NCI-H2081 treated with DMSO at 0.1 percent for 48 hours (cell line): ENCODE measurements at places on chromosomes 13 and 19.
A peak's percentile ranks its signal among the peaks of the same experiment; 100 is the strongest.

- DNase-seq: no peak
Measured at GRCh38 chr19:8454218-8454617, 9.4 kb downstream of the HNRNPM start.

DNA sequence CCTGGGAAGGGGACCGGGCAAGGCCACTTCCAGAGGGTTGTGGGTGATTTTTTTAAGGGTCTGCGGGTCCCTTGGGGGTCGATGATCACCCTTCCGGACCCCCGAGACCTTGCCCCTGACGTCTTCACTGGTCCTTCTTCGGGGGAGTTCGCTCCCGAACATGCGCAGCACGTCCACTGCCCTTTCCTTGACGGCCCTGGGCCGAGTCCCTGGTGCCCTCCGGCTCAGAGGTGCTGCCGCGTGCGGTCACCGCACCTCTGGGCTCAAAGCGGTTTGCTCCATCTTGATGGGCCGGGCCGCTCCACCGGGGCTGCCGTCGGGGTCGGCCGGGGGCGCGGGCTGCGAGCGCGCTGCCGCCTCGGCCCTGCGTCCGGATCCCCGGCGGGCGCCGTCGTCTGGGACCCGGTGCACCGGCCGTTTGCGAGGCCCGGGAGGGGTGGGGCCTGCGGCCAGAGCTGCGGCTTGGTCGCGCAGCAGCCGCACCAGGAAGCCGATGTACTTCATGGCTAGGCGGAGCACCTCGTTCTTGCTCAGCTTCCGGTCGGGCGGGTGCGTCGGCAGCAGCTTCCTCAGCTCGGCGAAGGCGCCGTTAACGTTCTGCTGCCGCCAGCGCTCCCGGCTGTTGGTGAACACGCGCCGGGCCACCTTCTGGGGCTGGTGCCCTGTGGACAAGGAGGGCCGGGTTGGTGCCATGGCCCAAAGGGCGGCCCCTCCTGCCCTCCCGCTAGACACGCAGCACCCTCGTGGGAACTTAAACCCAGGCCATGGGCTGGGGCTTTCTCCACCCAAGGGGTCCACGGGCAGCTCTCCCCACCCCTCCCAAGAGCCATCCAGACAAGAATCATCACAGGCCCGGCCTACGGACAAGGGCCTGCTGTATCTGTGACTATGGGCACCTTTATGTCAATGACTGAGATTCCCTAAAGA, 3.3 kb downstream of the LYL1 start:
- DNase-seq: no peak

DNA sequence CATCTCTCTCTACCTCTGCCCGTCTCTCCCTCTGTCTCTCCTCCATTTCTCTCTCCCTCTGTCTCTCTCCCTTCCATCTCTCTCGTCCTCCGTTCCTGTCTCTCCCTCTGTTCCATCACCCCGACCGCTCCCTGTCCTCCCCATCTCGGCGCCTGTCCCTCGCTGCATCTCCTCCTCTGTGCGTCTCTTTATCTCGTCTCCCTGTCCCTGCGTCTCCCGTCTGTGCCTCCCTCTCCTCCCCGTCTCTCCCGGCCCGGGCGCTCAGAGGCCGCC, 4.6 kb downstream of the GRIN2D start:
- DNase-seq: no peak

DNA sequence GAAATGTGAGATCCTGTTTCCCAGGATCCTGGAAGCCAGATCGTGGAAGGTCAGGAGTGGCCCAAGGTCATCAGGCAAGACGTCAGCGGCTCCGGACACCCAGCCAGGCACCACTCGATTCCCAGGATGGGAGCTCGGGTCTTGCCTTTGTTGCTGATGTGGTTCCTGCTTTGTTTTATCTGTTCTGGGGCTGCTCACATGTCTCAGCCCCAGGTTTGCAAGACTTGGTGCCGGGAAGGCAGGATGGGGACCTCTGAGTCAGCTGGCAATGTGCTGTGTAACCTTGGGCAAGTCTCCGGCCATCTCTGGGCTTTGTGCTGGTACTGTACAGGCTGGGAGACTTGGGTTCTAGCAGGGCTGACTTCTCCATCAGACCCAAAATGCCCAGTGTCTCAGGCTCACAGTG, 1.4 kb upstream of the FCHO1 start:
- no peak for DNase-seq

GRCh38 chr13:30792285-30793000, 57.1 kb downstream of the ALOX5AP start:
- no peak for DNase-seq

DNA sequence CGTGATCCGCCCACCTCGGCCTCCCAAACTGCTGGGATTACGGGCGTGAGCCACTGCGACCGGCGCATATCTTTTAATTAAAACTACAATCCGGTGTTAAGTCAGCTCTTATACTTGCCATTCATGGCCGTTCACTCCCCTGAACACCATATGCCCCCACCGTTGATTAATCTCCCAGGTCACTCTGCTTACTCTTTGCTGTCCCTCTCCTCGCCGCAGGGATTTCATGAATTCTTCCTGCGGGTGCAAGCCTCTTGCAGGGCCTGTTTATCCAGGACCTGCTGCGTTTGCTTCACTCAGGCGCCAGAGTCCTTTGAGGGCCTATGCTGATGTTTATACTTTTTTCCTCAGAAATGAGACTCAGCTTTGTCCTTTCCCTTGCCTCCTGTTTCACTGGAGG, 996 bp downstream of the ERVV-2 start:
- DNase-seq: no peak

GRCh38 chr19:47509170-47509847, 5.6 kb downstream of the NAPA start:
- no peak for DNase-seq

- DNase-seq: no peak
Measured at GRCh38 chr13:99014522-99014921, 36.7 kb upstream of the DOCK9 start.

DNA sequence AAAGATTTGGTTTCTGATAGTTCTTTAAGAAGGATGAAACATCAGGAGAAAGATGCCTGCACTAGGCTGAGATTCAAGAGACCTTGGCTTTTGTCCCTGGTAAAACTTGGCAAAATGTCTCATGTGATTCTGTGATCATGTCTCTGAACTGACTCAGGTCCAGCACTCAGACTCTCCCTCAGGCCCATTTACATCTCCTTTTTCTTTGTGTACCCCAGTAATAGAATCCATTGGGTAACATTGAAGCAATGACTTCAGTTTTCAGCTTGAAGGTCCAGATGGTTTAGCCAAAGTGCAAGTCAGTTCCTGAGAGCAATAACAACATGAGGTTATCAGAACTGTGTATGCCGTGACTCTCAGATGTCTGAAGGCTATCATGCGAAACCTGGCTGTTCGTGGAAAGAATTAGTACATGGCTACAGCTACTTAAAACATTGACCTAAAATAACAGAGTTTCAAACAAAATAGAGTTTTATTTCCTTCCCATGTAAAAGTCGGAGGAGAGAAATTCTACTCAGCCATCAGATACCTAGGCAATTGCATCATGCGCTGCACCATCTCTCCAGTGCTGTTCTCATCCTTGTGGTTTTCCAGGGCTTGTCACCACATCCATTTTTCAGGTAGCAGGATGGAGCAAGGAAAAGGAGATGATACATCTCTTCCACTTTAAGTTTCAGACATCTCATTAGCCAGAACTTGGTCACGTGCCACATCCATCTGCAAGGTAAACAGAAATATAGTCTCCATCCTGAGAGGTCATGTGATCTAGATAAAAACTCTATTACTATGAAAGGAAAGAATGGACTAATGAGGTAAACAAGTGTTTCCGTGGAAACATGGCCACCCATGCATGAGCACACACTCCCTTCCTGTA, 117.3 kb downstream of the POSTN start:
- DNase-seq: peak; percentile 24

GRCh38 chr19:19185853-19186740, 5.9 kb downstream of the BORCS8 start:
- DNase-seq: peak; percentile 8

DNA sequence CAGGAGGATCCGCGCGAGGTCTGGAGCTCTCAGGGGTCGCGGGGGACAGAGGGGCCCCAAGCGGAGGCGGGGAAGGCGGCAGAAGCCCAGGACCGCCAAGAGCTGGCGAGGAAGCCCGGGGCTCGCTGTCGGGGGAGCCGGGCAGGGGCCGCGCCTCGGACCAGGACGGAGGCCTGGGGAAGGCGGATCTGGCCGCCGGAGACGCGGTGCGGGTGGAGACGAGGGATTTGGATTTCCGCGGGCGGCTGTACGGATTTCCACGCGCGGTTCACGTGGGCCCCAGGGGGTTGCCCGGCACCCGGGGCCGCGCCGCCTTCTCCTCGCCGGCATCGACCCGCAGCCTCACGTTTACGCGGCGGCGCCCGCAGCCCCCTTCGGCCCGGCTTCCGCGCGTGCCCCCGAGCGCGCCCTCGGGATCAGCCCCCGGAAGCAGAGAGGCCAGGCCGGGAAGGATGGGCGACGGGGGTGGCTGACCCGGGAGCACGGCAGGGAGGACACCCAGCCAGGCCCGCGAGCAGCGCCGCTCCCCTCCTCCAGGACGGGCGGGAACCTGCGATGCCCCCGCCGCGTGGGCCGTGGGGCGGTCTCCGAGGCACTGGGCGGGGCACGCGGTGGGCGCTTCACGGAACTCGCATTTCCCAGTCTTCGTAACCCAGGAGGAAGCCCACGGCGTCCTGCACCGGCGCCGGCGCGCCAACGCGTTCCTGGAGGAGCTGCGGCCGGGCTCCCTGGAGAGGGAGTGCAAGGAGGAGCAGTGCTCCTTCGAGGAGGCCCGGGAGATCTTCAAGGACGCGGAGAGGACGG, 4.7 kb downstream of the F7 start:
- no peak for DNase-seq

GRCh38 chr13:94351292-94351990, 128.0 kb downstream of the DCT start:
- DNase-seq: no peak

GRCh38 chr19:45564131-45564780, 20.3 kb downstream of the OPA3 start:
- no peak for DNase-seq

- no peak for DNase-seq
Measured at GRCh38 chr13:30866677-30867076, 39.4 kb upstream of the MEDAG start.

DNA sequence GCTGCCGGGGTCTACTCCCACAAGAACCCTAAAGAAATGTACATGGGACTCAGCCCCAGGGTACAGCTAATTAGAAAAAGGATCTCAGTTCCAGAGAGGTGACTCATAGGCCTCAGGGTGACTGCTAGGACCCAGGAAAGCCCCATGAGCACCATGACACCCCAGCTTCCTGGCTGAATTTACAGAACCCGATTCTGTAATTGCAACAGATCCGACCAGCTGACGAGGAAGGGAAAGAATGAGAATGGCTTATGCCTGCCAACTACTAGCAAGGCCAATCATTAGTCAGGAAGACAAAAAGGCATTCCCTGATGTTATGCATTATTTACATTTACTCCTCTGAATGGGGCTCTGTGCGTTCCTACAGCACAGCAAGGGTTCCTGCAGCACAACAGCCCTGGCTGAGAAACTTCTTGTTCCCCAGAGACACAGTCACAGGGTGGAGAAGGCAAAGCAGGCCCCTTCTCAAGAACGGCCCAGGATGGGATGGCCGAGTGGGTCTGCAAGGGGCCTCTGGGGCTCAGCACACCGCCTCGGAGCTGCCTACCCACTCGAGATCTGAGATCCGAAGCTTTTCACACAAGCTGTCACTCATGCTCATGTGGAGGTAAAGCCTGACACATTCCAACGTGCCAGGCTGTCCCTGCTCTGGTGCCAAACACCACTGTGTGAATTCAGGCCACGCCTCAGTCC, 27.2 kb downstream of the PBX4 start:
- peak; percentile 32 for DNase-seq

DNA sequence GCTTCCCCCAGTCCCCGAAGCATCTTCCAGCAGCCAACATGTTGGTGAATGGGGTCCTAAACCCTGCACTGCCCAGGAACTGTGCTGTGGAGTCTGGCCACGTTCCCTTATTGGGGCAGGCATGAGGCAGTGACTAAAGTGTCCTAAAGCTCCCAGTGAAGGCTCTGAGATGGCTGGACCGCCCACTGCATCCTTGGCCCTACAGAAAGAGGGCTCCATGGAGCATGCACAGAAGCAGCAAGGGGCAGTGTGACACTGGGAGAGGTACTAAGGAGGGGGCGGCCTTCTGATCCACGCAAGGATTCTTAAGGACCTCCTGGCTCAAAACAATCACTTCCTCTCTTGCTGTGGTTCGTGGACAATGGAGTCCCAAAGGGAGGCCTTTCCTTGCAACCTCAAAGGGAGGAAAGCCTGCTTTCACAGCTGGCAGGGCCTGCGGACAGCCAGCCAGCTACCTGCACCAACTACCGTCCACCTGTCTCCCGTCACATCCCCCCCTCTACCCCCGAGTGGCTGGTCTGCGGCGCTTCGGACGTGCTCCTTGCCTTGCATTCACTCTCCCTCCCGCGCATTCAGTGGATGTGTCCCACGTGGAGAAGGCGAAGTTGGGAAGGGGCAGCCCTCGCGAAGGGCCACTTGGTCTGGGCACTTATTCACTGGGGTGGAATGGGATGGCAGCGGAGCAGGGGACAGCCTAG, 63.9 kb upstream of the STARD13 start:
- no peak for DNase-seq

- DNase-seq: no peak
Measured at GRCh38 chr13:97938706-97939475, 14.6 kb upstream of the IPO5 start.

- no peak for DNase-seq
Measured at GRCh38 chr13:19657872-19658591, 24.6 kb downstream of the MPHOSPH8 start.

GRCh38 chr19:39908803-39909202, 25.6 kb downstream of the FCGBP start:
- DNase-seq: no peak

DNA sequence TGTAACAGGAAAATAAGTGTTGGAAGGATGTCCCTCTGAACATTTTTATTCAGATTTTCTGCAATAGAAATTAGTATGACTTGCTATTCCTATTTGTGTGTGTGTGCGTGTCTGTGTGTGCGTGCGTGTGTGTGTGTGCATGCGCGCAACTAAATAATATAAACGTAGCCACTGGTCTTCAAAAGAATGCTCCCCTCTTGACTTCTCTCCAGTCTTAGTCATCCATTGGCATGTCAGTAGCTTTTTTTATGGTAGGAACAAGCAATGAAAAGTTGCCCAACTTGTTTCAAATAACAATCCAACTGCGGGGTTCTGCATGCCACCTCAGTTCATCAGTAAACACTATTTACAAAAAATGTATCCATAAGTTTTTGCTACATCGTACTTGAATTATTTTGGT, 249.6 kb downstream of the GPC6 start:
- DNase-seq: no peak

GRCh38 chr19:35902870-35903475, 644 bp downstream of the HCST start:
- DNase-seq: no peak

- DNase-seq: no peak
Measured at GRCh38 chr13:97116754-97117153, 105.4 kb upstream of the MBNL2 start.

DNA sequence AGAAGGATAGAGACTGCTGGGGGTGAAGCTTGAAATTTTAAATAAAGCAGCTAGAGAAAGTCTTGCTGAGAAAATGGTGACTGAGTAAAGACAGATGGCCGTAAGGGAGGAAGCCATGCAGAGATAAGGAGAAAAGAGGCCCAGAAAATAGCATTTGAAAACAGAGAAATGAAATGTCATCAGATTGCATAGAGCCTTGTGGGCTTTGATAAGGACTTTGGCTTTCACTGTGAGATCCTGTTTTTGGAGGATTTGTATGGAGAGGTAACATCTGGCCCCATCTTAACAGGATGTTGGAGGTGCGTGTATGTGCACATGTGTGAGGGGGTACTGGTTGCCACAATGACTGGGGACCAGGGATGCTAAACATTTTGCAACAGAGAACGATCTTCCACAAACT, 19.5 kb upstream of the ATP8A2 start:
- no peak for DNase-seq

GRCh38 chr19:48613024-48613851, 1.6 kb downstream of the FAM83E start:
- no peak for DNase-seq

GRCh38 chr13:98525456-98526181, 51.3 kb downstream of the STK24 start:
- DNase-seq: no peak
